ENCODE measurements at places on chromosomes 4 and X.

- no peak for DNase-seq
Observed at GRCh38 chr4:161203865-161204264, 959.9 kb downstream of the FSTL5 start.

- DNase-seq: no peak
Observed at GRCh38 chrX:31988975-31989374, 917.1 kb upstream of the FTHL17 start.

DNA sequence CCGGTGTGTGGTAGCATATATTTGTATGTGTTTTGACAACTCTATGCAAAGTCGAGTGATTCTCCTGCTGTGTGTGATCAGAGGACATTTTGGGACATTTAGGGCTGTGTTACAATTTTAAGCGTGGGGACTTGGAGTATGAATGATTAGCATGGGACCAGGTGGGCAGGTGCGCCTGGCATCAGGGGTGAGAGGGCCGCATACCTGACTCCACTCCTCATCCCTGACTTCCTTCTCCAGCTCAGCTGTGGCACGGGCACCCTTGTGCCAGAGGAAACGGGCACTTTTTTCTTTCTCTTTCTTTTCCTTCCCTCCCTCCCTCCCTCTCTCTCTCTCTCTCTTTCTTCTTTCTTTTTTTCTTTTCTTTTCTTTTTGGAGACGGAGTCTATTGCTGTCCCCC, 15.7 kb upstream of the PLCXD1 start:
- no peak for DNase-seq

GRCh38 chr4:102522031-102522440, 20.9 kb downstream of the NFKB1 start:
- DNase-seq: no peak

DNA sequence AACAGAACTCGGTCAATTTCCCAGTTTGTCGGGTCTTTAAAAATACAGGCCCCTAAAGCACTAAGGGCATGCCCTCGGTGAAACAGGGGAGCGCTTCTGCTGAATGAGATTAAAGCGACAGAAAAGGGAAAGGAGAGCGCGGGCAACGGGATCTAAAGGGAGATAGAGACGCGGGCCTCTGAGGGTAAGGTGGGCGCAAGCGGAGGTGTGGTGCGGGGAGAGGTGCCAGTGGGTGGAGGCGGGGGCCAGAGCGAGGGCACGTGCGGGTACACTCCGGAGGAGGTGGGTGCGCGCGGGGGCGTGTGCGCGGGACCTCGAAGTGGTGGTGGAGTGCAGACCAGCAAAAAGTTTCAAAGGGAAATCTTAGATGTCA, 787 bp upstream of the TET2 start:
- DNase-seq: no peak

GRCh38 chrX:103170216-103170615, 44.7 kb upstream of the BEX4 start:
- no peak for DNase-seq

GRCh38 chr4:14529653-14530052, 472.6 kb upstream of the CPEB2 start:
- no peak for DNase-seq

DNA sequence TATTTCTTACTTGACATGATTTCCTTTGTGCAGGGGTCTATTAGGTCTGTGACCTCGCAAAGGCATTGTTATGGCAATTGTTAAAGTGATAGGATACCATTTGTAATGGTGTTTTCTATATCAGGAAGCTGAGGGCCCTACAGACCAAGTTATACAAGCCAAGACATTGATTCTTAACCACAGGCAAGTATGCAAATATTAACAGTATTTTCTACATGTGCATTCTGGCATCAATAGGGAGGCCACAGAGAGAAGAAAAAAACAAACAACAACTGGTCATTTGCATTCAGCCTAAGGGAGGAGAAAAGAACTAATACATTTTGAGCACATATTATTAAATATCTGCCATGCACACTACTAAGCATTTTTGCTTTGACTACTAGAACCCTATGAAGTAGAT, 28.5 kb downstream of the GBA3 start:
- no peak for DNase-seq

Measured in non-pigmented ciliary epithelial cell (primary cell).